Stimulated activated CD8-positive, alpha-beta memory T cell treated with anti-CD3 and anti-CD28 coated beads, Interleukin-4, amount 100 ng/mL, for 24 hours (primary cell): ENCODE measurements at places on chromosomes 16 and 17.

- DNase-seq: no peak
Measured at GRCh38 chr16:30658731-30659506, 688 bp downstream of the FBRS start.

DNA sequence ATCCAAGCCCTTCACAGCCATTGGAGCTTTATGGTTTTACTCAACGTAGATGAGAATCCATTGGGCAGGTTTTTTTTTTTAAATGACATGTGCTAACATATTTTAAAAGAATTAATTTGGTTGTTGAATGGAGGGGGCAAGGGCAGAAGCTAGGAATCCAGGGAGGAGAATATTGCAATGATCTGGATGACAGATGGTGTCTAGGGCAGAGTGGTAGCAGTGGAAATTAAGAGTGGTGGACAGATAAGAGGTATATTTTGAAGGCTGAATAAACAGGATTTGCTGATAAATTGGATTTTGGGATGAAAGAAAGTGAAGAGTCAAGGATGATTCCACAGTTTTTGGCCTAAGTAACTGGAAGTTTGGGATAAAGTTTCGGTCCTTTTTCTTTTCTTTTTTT, 54.8 kb upstream of the DHX40 start:
- no peak for DNase-seq

- no peak for DNase-seq
Measured at GRCh38 chr17:61335845-61336655, 63.6 kb upstream of the TBX2 start.

- no peak for DNase-seq
Measured at GRCh38 chr16:22358000-22358399, 16.4 kb downstream of the CDR2 start.

DNA sequence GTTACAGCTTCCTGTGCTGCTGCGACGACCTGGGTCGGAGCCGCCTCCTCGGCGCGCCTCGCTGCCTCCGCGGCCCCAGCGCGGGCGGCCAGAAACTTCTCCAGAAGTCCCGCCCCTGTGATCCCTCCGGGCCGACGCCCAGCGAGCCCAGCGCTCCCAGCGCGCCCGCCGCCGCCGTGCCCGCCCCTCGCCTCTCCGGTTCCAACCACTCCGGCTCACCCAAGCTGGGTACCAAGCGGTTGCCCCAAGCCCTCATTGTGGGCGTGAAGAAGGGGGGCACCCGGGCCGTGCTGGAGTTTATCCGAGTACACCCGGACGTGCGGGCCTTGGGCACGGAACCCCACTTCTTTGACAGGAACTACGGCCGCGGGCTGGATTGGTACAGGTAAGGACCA, 746 bp downstream of the HS3ST2 start:
- DNase-seq: no peak

- no peak for DNase-seq
Measured at GRCh38 chr16:53022374-53022773, 30.3 kb downstream of the CHD9NB start.
